Femur (tissue), 1 donor: ENCODE measurements at places on chromosomes 7 and 10.

DNA sequence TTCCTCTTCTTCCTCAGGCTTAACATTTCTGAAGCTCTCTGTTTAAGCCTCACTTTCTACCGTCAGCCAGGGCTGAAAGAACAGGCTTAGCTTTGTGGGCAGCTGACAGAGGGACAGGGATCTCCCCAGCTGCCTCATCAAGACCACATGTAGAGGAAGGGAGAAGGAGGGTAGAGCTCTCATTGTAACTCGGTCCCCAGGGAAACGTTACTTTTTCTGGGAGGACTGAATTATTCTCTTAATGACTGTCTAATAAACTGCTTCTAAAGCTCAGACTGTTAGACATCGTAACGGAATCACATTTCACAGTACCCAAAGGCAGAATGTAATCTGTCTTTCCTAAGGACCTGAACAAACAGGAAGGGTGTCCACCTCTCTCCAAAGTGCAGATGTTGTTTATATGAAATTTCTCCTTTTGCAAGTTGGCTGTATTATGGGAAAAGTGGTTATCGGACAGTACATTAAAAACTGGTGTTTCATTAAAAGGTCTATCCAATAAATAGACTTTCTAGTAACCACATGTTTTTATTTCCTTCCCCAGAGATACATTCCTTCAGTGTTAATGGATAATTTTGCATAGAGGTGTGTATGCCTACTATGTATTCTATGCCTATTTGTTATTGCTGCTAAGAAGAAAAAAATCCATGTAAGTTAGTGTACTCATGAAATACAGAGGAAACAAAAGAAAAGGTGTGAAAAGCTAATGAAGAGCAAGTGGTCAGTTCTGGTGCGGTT, 144.2 kb downstream of the CTTNBP2 start:
- no peak for DNase-seq

- no peak for DNase-seq
Measured at GRCh38 chr7:93245525-93246432, 13.6 kb downstream of the VPS50 start.

DNA sequence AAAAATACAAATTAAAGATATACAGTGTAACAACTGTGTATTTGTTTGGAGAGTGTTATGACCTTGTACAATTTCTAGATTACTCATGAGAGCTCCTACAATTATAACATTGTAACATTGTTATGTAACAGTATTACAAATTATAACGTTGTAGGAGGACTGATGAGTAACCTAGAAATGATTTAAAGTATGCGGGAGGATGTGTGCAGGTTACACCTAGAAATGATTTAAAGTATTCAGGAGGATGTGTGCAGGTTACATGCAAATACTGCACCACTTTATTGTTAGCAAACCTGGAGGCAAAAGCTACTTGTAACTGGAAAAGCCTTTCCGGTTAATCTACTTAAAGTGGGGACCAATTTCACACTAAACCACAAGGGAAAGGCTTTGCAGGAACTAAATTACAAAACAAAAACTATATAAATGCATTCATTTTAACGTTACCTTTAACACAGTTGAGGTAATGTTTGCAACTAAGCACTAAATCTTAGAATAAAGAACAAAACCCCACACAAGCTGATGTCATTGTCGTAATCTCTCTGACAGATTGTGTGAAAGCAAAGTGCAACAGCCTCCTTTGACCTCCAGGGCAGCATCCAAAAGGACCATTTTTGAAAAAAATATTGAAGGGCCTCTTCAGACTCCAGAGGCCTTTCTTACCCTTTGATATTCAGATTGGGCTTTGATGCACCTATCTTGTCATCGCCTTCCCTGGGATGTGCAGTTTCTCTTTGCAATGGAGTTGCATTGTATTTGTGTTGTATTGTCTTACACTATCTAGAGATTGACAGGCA, 522.1 kb upstream of the FOXK1 start:
- no peak for DNase-seq

- no peak for DNase-seq
Measured at GRCh38 chr7:80676404-80676803, 38.0 kb downstream of the CD36 start.

DNA sequence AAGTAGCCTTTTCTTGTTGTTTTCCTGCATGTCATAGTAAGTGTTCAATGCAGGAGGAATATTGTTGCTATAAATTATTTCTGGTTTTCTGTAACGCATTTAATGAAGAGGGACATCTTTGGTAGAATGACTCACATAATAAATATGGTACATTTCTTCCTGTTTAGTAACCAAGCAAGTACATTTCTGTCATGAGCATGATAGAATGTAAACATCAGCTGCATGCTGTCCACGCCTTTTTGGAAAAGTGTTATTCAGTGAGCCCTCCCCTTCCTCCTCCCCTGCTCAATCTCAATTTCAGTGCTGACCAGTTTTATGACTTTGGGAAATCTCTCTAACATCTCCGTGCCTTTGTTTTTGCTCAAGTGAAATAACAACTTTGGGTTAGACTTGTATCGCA, 664.0 kb downstream of the XPNPEP1 start:
- DNase-seq = no peak

- DNase-seq = no peak
Measured at GRCh38 chr10:3852147-3852904, 67.3 kb upstream of the KLF6 start.

- no peak for DNase-seq
Measured at GRCh38 chr7:151453326-151453791, 13.4 kb upstream of the CRYGN start.

DNA sequence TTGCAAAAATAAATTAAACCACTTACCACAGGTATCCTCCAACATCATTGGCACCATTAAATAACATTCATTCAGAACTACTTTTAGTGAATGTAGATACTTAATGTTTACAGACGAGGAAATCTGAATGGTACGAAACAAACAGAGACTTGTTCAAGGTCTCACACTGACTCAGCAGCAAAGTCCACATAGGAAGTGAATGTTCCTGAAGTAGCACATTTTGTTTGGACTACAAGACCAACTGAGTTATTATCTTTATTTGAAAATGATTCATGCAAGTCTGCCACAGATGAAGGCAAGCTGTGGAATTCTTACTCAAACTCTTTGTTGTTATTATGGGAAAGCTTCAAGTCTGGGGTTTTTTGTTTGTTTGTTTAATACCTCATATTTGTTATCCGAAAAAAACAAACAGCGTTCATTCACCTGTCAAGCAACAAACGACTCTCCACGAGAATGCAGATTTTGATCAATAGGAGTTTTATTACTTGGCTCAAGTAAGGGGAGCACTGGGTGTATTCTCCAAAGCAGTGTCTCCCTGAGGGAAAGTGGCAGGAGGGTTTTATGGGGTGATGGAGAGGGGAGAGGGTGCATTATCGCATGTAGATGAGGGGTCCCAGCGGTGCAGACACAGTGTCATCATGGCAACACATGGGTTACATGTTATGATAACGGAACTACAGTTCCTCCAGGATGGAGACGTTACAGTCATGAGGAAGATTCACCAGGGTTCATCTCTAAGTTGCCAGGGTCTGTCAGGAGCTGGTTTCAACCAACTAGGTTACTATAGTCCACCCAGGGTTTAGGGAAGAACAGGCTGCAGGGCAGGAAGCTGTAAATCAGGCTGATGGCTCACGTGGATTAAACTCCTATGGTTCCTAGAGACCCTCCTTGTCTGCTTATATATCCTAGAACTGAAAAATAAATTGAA, 147.7 kb upstream of the AKR1E2 start:
- no peak for DNase-seq

DNA sequence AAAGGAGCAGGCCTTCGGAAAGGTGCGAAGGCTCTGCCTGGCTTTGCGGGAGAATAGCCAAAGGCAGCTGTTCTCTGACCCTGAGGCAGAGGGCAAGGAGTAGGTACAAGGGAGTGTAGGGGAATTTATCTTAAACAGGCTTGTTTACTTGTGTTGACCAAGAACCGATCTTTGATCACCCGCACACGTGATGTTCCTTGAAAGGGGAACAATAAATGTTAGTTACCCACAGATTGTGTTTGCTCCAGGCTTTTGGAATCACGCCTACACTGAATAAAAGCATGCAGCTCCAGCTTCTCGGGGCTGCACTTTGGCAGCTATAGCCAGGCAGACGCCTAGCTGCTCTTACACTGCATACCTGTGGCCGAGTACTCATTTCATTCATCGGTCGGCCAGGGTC, 420.8 kb downstream of the PHF14 start:
- no peak for DNase-seq

DNA sequence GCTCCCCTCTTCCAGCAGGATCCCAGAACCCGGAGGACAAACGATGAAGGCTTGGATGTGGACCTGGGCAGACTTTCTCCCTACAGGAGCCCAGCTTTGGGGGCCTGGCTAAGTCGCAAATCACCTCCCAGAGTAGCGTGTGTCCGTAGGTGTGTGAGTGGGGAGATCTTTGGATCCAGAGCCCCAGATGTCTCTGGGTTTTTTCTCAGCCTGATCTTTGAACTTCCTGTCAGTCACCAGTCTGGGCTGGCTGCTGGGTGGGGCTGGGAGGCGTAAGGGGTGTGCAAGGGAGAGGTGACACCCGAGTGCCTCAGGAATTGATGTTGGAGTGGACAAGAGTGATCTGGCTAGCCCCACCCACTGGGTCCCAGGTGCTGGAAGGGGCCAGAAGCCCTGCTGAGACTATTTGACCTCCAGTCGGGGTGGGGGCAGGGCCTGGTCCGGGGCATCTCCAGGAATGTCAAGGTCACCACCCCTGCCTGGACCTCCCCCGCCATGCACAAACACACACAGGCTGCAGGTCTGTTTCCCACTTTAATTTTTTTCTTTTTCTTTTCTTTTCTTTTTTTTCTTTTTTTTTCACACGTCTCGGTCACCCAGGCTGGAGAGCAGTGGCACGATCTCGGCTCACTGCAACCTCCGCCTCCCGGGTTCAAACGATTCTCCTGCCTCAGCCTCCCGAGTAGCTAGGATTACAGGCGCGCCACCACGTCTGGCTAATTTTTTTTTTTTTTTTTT, at the start of gene MOGAT3:
MOGAT3 (minus strand) TSS at position 175 of the 738 bp plus-strand sequence. CDS start 182 bp downstream, outside the sequence.
- no peak for DNase-seq

DNA sequence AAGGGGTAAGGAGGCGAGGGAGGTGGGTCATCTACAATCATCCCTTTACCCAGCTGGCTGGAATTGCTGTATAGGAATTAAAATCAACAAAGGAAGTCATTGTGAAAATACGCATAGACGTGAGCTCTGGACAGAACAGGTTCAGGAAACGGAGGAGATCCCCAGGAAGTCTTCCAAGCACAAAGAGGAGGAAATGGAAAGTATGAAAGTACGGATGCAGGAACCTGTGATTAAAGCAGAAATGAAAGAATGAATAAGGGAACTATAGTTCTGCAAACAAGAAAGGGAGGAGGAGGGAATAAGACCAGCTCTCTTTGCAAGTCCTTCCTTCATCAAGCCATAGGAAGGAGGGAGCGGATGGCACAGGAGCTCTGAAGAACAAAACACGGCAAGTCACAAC, 61.8 kb downstream of the PYROXD2 start:
- DNase-seq = no peak

- no peak for DNase-seq
Measured at GRCh38 chr7:4461531-4461930, 220.6 kb upstream of the FOXK1 start.

DNA sequence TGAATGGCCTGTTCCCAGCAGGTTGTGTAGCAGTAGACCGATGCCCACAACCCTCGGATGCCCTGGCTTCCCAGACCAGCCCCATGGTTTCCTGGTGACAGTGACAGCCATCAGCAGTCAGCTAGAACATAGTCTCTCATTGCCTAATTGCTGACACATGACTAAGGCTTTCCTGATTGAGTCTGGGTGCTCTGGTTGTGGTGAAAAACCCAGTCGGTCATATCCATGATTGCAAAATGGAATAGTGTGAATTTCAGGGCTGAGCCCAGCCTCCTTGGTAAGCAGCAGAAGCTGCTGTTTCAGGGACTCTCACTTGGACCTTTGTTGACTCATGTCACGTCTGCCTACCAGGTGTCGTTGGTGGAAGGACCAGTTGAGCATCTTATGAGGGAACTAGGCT, 36.6 kb downstream of the POR start:
- DNase-seq = no peak

GRCh38 chr7:17289074-17289645, 9.3 kb upstream of the AHR start:
- peak; percentile 48 for DNase-seq

GRCh38 chr10:31557854-31558253, 238.8 kb downstream of the ZEB1 start:
- no peak for DNase-seq

DNA sequence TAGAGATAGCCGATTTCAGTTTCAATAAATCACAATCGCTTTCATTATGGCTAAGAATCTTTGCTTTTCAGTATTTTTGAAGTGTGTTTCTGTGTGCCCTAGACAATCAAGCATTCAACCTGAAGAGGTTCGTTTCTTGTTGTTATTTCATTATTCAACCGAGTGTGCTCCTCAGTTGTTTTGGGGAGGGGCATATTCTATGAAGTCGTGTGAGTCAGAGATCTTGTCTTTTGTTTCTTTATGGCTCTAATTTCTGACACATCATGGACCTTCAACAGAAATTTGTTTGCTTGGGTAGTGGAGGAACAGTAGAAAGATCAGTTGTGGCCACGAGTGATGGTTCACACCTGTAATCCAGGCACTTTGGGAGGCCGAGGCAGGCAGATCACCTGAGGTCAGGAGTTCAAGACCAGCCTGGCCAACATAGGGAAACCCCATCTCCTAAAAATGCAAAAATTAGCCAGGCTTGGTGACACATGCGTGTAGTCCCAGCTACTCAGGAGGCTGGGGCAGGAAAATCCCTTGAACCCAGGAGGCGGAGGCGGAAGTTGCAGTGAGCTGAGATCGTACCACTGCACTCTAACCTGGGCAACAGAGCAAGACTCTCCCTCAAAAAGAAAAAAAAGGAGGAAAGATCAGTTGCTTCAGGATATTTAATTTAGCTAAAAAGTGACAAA, 38.3 kb downstream of the C1QL3 start:
- no peak for DNase-seq

DNA sequence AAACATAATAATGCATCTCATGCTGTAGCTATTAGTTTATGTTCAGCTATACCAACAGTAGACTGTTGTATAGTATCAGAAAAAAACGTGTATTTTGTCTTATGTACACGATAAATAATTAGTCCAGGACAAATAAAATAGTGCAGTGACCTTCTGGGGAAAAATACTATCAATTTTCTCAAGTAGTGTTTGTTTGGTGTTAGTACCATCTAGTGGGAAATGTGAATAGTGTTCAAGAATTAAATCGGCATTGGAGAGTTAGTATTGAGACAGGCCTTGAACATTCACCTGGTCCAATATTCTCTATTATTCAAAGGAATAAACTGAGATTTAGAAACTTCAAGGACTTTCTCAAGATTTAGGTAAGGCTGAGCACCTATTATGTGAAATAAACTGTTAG, 21.7 kb upstream of the OR2A5 start:
- DNase-seq = no peak

DNA sequence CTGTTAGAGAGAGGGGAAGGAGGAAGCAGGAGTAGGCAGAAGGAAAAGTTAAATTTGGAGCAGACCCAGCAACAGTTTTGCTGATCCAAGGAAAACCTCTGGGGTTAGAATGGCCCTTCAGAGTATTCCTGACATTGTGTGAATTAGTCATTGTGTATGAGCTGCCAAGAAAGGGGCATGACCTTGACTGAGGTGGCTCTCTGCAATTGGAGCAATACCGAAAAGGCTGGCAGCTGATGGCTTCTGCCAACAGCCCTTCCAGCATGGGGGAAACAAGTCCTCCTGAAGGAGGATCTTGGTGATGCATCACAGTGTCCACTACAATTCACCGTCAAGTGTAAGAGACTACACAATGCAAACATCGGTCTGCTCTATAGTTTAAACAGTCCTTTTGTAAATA, 20.6 kb upstream of the WASL start:
- no peak for DNase-seq
